Activated T-cell treated with anti-CD3 and anti-CD28 coated beads, Interleukin-2, amount 50 U/mL, for 72 hours (primary cell): ENCODE measurements at places on chromosomes 12 and 14. TPM values are rescaled to one million over a fixed set of nuclear protein-coding genes. Genes with fewer than 3 reads are reported as not detected.

The TSHR gene
- total RNA-seq = not detected

The CAPZA3 gene
- not detected for total RNA-seq

The SARNP gene
- total RNA-seq = 106 TPM

The A2ML1 gene
- total RNA-seq = not detected

The SLC38A4 gene
- total RNA-seq = not detected

The VWF gene
- total RNA-seq = 0.02 TPM

The RERG gene
- not detected for total RNA-seq

The SLC7A7 gene
- 1.5 TPM for total RNA-seq

- H3K27ac ChIP-seq = no peak overlapping the region
- DNase-seq = no peak
- no peaks in the 10 kb centered on the region for H3K27me3 ChIP-seq
- H3K4me1 ChIP-seq = peaks cover 14% of the 10 kb centered on the region
- no peak overlapping the region for H3K4me3 ChIP-seq
- H3K36me3 ChIP-seq = no peaks in the 10 kb centered on the region
These were observed 30.9 kb upstream of the MDM2 start for GRCh38 chr12:68776976-68777610.

DNA sequence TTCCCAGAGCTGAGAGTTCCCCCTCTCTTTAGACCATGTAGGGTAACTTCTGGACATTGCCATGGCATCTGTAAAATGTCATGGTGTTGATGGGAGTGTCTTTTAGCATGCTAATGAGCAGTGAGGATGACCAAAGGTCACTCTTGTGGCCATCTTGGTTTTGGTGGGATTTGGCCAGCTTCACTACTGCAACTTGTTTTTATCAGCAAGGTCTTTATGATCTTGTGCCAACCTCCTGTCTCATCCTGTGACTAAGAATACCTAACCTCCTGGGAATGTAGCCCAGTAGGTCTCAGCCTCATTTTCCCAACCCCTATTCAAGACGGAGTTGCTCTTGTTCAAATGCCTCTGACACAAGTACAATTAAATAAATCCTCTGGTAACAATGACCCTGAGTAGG, 244.4 kb downstream of the NEDD1 start:
- no peak overlapping the region for H3K27ac ChIP-seq
- DNase-seq = no peak
- no peak overlapping the region for H3K4me3 ChIP-seq
- H3K27me3 ChIP-seq = peaks cover 7% of the 10 kb centered on the region
- H3K36me3 ChIP-seq = no peaks in the 10 kb centered on the region

GRCh38 chr14:30270200-30271161, 288.5 kb upstream of the G2E3 start:
- peaks cover 17% of the 10 kb centered on the region for H3K27me3 ChIP-seq
- no peaks in the 10 kb centered on the region for H3K36me3 ChIP-seq
- peak overlapping the region; percentile 2 for H3K4me3 ChIP-seq
- no peak overlapping the region for H3K27ac ChIP-seq
- H3K4me1 ChIP-seq = peaks cover 8% of the 10 kb centered on the region
- peak; percentile 67 for DNase-seq

- peaks cover 6% of the 10 kb centered on the region for H3K27me3 ChIP-seq
- H3K27ac ChIP-seq = no peak overlapping the region
- no peak for DNase-seq
- H3K4me3 ChIP-seq = no peak overlapping the region
These were observed 3.2 kb downstream of the AJUBA start for GRCh38 chr14:22978981-22979671.

DNA sequence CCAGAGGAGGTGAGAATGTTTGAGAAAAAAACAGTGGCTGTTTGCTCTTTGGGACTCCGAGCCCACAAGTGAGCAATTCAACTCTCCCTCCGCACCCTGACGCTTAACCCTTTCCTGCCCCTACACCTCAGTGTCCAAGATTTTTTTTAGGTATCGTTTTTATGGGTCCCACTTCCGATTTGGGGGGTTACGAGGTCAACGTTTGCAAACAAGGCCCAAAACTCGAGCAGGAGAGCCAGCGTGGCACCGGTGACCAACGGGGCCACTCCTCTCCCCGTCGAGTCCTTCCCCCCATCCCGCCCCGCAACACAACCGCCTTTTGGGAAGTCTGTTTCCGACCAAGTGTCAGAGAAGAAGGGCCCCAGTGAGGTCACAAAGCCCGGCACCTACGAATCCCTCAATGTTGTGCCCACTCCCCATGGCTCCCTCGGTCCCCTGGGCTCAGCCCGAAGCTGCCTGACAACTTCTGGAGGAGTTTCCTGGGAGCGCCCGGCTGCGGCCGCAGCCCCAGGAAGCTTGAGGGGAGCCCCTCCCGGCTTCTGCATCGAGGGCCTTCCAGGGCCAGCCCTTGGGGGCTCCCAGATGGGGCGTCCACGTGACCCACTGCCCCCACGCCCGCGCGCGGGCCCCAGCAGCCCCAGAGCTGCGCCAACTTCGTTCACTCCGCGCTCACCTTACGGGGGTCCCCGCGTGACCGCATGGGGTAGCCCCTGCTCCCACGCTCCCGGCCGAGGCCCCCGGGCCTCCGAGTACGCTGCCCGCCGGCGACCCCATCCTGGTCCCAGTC, 1.2 kb downstream of the CDK2AP1 start:
- DNase-seq = peak; percentile 31
- H3K36me3 ChIP-seq = no peaks in the 10 kb centered on the region
- H3K4me1 ChIP-seq = peaks cover 28% of the 10 kb centered on the region
- H3K27ac ChIP-seq = no peak overlapping the region
- H3K4me3 ChIP-seq = peak overlapping the region; percentile 88

DNA sequence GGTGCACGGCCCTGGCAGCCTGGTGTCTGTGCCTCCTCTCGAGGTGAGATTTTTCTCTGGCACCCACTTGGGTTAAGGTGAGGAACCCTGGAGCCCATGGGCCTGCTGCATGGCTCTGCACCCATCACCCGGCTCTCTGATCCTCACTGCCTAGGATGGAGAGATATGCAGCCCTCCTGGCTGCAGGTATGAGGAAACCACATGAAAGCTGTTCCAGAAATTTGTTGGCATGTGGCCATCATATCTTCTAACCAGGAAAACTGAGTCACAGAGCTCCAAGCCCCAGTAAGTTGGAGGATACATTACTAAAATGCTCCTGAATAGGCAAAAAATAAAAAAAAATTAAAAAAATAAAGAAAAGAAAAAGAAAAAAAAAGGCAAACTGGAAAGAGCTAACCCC, 39.3 kb upstream of the DDX11 start:
- H3K36me3 ChIP-seq = no peaks in the 10 kb centered on the region
- no peaks in the 10 kb centered on the region for H3K4me1 ChIP-seq
- peaks cover 12% of the 10 kb centered on the region for H3K27me3 ChIP-seq

DNA sequence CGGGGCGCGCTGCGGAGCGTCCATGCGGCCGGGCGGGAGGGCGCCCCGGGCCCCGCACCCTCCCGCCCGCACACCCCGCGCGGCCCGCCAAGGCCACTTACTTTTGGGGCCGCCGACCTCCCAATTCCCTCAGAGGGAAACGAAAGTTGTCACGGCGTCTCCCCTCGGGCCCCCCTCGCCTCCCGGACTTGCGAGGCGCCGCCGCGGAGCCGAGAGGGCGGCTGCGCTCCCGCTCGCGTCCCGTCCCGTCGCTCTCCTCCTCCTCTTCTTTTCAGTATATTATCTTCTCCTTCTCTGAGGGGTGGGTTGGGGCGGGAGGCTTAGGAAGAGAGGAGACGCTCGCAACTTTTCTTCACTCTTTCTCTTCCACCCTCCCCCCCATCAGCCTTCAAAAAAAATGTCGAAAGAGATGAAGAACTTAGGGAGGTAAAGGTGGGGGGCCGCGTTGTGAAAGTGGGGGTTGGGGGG, 613 bp downstream of the DUSP16 start:
- peaks cover 44% of the 10 kb centered on the region for H3K4me1 ChIP-seq
- peak; percentile 36 for DNase-seq
- peak overlapping the region; percentile 95 for H3K27ac ChIP-seq
- H3K27me3 ChIP-seq = no peaks in the 10 kb centered on the region

DNA sequence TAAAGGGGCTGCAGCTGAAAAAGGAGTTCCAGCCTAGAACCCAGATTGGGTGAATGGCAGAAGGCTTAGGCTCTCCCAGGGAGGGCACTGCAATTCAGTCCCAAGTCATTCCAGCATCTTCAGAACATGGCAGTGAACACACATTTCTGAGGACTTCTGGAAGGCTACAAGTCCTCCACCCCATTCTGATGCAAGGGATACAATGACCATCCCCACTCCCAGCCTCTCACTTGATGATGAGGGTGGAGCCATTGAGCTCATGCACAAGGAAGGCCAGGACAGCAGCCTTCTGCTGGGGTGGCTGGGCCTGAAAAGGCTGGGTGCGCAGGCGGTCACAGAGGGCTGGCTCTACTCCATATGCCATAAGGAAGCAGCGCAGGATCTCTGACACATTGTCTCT, 25.8 kb downstream of the BAZ2A start:
- H3K27me3 ChIP-seq = no peaks in the 10 kb centered on the region
- no peak for DNase-seq
- no peaks in the 10 kb centered on the region for H3K4me1 ChIP-seq
- H3K36me3 ChIP-seq = peaks cover 17% of the 10 kb centered on the region

DNA sequence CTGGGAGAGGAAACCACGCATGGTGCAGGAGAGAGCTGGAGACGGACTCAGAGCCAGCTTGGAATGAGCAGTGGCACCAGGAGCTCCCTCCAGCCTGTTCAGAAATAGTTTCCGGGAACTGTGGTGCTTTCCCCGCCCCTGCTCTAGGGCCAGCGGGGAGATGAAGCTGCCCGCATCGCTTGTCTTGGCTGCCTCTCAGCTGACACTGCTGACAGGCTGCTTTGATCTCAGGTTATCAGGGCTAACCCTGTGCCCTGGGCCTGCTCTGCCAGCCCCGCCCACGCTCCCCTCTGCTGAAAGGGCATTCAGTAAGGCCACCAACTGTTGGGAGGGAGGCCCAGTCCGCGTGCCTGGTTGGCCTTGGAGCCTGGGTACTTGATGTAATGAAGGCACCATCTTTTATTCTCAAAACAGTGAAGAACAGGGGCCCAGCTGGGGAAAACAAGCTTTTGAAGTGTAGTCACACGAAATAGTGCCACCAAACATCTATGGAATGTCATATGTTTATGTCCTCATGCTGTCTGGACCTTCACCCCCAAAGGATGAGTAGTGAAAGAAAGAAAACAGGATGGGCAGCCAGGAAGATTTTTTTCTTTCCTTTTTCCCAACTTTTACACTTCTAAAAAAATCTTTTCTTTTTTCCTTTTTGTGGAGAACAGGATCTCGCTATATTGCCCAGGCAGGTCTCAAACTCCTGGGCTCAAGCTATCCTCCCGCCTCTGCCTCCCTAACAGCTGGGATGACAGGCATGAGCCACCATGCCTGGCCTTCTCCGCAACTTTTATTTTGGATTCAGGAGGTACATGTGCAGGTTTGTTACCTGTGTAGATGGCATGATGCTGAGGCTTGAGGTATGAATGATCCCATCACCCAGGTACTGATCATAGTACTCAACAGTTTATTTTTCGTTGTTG, 115.9 kb upstream of the TBX3 start:
- no peak overlapping the region for H3K27ac ChIP-seq
- DNase-seq = no peak
- H3K36me3 ChIP-seq = no peaks in the 10 kb centered on the region
- no peaks in the 10 kb centered on the region for H3K27me3 ChIP-seq

DNA sequence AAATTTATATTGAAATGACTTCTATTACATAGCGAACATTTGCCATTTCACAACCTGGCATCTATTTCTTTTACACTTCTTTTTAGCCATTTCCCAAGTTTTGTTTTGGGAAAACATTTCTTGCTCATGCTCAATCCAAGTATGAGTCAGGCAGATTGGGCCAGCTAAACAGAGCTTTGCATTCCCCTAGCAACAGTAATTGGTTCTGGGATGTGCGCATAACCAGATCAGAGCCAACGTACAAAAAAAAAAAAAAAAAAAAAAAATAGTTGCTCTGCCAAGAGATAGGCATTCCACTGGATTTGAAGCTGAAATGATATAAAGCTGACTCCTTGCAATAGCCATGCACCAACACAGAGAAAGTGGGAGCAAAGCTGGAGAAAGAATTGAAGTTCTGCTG, 37.5 kb downstream of the PLCZ1 start:
- no peaks in the 10 kb centered on the region for H3K36me3 ChIP-seq
- no peak for DNase-seq
- H3K27me3 ChIP-seq = no peaks in the 10 kb centered on the region
